Activated CD8-positive, alpha-beta memory T cell treated with anti-CD3 and anti-CD28 coated beads for 4 hours (primary cell): ENCODE measurements at places on chromosomes 1 and 21.

GRCh38 chr21:25370311-25370744 lies 237.0 kb downstream of the MRPL39 start:
- no peak for DNase-seq

GRCh38 chr1:48123647-48124046 lies 98.9 kb upstream of the SLC5A9 start:
- DNase-seq: no peak

DNA sequence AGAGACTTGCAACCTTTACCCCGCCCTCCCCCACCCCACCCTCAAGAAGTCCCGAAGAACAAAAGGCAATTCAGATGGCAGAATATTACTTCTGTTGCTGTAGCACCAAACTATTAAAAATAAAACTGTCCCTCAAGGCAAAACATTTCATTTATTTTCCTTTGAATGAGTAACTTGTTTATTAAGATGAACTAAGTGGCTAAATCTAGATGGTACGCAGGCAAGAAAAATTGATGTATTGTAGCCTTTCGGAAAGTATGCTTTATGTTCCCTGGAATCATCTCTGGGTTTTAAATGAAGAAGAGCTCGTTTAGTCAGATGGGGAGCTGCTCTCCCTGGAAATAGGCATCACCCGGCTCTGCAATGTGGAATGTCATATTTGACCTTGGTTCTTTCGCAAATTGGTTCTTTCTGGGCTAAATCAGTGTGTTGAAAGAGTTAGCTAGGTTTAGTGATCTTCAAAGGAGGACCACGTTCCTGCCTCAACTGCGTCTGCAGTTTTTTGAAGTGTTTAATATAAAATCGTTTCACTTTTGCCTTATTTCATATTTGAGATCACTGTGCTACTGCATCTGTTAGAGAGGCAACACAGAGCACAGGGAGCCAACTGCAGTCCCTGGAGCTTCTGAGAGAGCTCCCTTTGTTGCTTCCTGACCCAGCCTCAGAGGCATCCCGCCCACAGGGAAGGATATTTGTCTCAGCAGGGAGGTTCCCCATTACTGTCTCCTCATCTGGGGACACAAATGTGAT lies 61.8 kb downstream of the KIF26B start:
- DNase-seq: no peak

GRCh38 chr1:83997631-83998030 lies 1.3 kb downstream of the TTLL7 start:
- DNase-seq: no peak

DNA sequence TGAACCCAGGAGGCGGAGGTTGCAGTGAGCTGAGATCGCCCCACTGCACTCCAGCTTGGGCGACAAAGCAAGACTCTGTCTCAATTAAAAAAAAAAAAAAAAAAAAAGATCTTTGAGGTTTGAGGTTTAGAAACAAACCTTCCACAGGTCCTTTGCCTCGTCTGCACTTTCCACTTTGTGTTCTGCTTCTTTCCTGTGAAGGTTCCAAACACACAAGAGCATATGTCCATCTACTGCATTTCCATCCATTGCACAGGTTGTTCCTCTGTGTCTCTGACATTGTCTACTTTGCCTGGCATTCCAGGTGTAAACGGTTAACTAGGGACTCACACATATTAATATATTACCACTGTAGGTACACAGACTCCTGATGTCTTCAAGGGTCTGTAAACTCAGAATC lies 40.1 kb downstream of the DSTYK start:
- DNase-seq: no peak

DNA sequence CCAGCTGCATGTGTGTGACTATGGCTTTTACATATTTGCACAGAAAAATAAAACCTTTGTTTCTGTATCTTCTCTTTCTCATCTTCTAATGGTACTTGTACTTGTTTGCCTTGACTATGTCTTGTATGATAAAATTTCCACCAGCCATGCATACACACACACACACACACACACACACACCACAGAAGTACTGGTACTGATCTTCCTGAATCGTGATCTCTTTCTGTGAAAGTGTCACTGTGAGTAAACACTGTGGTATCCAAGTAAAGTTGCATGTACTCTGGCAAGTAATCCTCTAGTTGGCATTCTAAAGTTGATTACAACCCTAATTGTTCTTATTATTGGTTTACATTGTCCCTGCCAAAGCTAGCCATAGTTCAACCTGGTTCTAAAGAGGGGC lies 176.7 kb downstream of the CRB1 start:
- DNase-seq: no peak

GRCh38 chr21:46243325-46243724 lies 14.8 kb upstream of the LSS start:
- no peak for DNase-seq

- no peak for DNase-seq
Measured at GRCh38 chr1:161008869-161009510, 12.0 kb downstream of the F11R start.

- DNase-seq: no peak
Measured at GRCh38 chr1:114093624-114094362, 59.9 kb downstream of the SYT6 start.

DNA sequence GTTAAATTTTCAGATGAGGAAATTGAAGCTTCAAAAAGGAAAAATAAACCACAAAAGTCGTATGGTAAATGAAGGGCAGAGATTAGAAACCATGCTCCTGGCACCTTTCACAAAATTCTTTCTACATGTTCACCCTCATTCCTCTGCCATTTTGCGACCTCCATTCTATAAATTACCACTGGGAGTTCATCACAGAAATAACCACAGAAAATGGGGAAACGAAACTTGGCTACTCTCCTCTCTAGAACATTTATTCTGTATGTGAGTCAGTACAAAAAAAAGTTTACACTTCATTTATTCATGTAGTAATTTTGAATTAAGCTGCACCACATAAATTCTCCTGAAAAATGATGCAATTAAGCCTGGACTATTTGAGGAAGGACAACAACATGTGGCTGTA lies 320.9 kb upstream of the C1orf87 start:
- no peak for DNase-seq

GRCh38 chr21:44947930-44948331 lies 8.1 kb downstream of the SLX9 start:
- no peak for DNase-seq

- no peak for DNase-seq
Measured at GRCh38 chr21:33815143-33815707, 100.4 kb downstream of the ATP5PO start.

DNA sequence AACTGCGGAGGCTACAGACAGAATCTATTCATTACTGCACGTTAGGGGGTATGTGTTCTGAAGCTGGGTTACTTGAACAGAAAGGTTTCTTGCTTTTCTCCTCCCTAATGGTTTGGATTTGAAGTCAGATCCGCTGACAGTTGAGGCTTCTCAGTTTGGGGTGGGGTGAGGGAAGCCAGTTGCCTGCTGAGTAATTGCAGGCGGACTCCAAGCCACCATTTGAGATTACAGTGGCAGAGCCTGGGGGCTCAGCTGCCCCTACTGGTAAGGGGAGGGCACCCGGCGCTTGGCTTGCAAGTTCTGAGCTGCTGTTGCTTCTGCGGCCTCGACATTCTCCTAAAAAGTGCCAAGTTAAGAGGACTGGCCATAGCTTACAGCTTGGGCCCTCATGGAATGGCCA lies 2.0 kb downstream of the GRHL3 start:
- DNase-seq: no peak

GRCh38 chr1:22048351-22049192 lies 3.9 kb upstream of the CDC42 start:
- DNase-seq: no peak

GRCh38 chr1:177307771-177308170 lies 137.0 kb downstream of the BRINP2 start:
- DNase-seq: no peak

- peak; percentile 47 for DNase-seq
Measured at GRCh38 chr1:24536391-24536840, 19.5 kb upstream of the NCMAP start.

GRCh38 chr1:34975338-34975737 lies 9.8 kb downstream of the TMEM35B start:
- DNase-seq: no peak

GRCh38 chr1:185732951-185733350 lies 1.2 kb upstream of the HMCN1 start:
- DNase-seq: no peak

- peak; percentile 51 for DNase-seq
Measured at GRCh38 chr1:1614204-1614953, 921 bp upstream of the MIB2 start.

DNA sequence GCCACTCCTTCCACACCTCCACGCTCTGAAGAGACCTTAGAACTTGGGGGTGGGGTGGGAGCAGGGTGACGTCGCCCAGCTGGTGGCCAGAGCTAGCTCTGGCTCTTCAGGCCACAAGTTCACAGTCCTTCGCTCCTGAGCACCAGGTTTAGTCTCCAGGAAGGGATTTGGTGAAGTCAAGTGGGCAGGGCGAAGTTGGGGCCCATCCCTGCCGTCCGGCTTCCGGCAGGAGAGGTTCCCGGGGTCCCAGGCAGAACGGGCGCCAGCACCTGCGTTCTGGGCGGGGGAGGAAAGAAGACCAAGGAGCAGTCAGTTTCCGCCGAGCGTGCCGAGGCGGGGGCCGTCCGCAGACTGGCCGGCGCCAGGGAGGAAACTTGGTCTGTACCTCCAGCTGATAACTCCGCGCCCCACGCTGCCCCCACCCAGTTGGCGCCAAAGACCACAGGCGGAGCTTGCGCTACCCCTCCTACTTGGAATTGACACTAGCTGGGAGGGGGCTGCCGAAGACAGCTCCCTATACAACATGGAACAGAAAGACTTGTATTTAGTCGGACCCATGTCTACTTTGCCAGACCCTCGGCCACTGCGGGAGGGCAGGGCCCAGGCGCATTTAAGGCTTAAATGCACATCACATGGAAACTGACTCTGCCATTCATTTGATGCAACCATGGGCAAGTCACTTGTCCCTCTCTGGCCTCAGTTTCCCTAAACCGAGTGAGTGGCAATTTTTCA lies 995 bp downstream of the ID3 start:
- no peak for DNase-seq

- no peak for DNase-seq
Measured at GRCh38 chr21:32477424-32477745, 64.9 kb downstream of the EVA1C start.

GRCh38 chr1:234578735-234579134 lies 31.2 kb downstream of the IRF2BP2 start:
- DNase-seq: no peak

DNA sequence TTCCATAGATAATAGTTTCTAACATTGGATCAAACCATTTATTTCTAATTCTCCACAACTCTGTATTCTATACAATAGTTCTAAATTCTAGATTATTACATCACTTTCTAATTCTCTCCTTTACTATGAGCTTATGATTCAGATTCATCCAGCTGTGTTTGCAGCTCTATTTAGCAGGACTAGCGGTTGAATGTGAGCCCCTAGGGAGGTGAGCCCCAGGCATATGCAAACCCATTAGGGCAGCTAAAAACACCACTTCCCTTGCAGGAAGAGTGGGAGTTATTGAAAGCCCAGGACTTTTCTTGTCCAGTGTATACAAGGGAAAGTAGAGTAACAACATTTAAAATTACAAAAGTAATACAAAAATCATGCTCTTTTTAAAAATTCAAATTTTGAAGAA lies 56.9 kb downstream of the KRTAP19-8 start:
- no peak for DNase-seq

GRCh38 chr21:43974791-43975468 lies 37.2 kb upstream of the TRAPPC10 start:
- no peak for DNase-seq

DNA sequence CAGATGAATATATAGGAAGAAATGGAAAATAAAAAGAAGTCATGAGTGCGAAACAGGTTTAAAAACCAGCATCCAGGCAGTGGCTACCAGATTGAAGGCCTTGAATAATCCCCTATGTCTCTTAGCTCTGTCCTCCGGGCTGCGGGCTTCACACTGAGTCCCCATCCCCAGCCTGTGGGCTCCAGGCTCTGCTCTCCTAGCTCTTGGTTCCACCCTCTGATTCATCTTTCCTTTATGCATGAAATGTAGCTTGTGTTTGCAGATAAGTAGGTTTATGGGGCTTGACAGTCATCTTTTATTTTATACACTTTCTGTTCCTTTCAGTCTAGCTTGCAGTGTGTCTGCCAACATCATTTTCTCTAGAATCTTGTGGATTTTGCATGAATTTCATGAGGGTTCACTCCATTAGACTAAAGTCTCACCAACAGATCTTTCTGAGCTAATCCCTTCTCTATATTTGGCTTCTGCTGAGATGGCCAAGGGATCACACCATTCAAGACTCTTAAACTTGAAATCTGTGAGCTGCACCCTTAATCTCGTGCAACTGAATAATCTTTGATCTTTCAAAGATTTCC lies 174.5 kb downstream of the PLPPR4 start:
- no peak for DNase-seq

- no peak for DNase-seq
Measured at GRCh38 chr1:56992318-56993125, 26.7 kb upstream of the C8B start.

- DNase-seq: no peak
Measured at GRCh38 chr1:16112596-16113555, 39.4 kb upstream of the FAM131C start.

GRCh38 chr1:215581896-215582295 lies 14.8 kb downstream of the KCTD3 start:
- DNase-seq: no peak

DNA sequence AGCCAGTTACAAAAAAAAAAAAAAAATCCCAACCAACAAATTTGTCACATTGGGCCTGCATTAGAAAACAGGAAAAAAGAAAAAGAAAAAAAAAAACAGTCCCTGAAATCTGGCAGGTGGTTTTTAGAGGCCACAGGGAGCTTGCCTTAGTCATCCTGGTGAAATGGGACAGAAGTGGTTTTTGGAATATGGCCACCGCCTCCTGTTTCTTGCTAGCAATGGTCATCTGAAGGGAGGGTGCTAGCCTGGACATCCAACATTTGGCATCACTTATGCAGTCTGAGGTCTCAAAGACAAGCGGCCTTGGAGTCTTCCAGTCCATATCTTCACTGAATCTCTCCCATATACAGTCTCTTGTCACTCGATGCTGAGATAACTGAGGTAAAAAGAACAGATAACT lies 20.1 kb upstream of the NKAIN1 start:
- no peak for DNase-seq

GRCh38 chr1:199295107-199295506 lies 656.3 kb downstream of the PTPRC start:
- DNase-seq: no peak

DNA sequence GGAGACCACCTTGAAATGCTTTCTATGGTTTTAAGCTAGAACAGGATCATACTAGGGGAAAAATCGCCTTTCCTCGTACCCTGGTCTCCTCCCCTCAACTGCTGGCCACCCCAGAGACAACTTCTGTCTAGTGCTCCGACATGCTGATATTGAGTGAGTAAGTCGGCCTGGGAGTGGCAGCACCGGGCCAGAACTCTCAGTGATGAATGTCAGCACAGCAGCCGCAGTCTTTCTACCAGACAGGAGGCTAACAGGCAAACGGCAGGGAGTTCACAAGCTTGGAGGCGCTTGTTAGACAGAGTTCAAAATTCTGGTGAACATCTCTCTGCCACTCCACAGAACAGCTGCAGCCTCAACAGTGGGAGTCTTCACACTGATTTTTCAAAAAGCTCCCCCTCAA lies 716.9 kb downstream of the ADGRL2 start:
- DNase-seq: no peak

- no peak for DNase-seq
Measured at GRCh38 chr21:45886610-45887026, 95.0 kb upstream of the COL6A1 start.

- DNase-seq: no peak
Measured at GRCh38 chr21:26847002-26847401, 1.8 kb upstream of the ADAMTS1 start.

GRCh38 chr1:103197216-103197615 lies 88.9 kb upstream of the COL11A1 start:
- no peak for DNase-seq
